ENCODE measurements at places on chromosomes 6 and 20. TPM values are rescaled to one million over a fixed set of nuclear protein-coding genes. Genes with fewer than 3 reads are reported as not detected.
A peak's percentile ranks its signal among the peaks of the same experiment; 100 is the strongest.

GRCh38 chr20:25042531-25043498 lies 15.1 kb downstream of the ACSS1 start:
- peak; percentile 91 for DNase-seq

- no peak for DNase-seq
Observed at GRCh38 chr20:40882152-40882551, 146.5 kb upstream of the TOP1 start.

DNA sequence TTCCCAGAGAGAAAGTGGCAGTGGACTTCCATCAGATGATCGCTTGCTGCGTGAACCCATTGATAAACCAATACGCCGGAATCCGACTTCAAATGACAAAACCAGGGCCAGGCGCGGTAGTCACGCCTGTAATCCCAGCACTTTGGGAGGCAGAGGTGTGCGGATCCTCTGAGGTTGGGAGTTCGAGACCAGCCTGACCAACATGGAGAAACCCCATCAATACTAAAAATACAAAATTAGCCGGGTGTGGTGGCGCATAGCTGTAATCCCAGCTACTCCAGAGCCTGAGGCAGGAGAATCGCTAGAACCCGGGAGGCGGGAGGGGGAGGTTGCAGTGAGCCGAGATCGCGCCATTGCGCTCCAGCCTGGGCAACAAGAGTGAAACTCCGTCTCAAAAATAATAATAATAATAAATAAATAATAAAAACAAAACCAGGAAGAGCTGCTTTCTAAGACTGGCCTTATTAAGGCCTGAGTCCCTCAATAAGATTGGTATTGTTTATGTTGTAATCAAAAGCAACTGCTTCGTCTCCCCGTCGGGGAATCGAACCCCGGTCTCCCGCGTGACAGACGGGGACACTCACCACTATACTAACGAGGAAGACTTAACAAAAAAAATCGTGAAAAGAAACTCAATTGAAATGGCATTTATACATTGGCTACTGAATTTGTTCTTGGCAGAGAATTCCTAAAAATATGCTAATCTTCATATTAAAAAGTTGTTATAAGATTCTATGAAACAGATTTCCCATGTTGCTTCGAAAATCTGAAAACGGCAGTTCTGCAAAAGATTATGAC lies 110.2 kb upstream of the ZNF184 start:
- DNase-seq, result no peak

- DNase-seq, result no peak
Observed at GRCh38 chr20:47062226-47062890, 167.7 kb downstream of the EYA2 start.

DNA sequence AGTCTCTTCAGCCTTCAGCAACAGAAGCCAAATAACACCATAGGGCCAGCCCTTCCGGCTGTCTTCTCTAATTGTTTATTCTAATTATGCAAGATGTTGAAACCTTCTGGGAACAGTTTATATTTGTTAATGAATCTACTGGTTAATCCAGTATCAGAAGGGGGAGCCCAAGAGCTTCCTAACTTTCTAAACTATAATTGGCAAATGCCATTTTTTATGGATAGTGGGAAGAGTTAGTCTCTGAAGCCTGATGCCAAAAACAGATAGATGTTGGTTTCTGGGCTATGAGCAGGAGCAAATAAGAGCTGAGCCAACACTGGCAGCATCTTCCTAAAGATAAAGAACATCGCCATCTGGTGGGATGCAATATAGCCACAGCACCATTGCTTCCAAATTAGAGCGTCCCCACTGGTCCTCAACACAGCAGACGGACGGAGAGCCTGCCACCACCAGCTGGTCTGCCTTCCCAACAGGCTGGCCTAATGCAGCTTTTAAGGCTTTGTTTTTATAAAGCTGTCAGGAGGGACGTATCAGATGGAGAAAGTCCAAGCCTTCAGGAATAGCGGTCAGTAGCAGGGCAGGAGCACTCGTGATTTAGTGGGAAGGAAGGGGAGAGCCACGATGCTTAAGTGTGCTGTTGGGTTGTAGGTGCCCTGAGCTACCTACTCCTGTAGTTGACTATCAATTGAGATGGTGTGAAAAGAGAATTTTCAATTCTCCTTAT lies 118.8 kb downstream of the RALGAPA2 start:
- no peak for DNase-seq

KHDC1L gene
- not detected for total RNA-seq

ZNF334 gene
- 3.0 TPM for total RNA-seq

RBL1 gene
- total RNA-seq, result 5.7 TPM

CFB gene
- total RNA-seq, result 74.9 TPM

DNA sequence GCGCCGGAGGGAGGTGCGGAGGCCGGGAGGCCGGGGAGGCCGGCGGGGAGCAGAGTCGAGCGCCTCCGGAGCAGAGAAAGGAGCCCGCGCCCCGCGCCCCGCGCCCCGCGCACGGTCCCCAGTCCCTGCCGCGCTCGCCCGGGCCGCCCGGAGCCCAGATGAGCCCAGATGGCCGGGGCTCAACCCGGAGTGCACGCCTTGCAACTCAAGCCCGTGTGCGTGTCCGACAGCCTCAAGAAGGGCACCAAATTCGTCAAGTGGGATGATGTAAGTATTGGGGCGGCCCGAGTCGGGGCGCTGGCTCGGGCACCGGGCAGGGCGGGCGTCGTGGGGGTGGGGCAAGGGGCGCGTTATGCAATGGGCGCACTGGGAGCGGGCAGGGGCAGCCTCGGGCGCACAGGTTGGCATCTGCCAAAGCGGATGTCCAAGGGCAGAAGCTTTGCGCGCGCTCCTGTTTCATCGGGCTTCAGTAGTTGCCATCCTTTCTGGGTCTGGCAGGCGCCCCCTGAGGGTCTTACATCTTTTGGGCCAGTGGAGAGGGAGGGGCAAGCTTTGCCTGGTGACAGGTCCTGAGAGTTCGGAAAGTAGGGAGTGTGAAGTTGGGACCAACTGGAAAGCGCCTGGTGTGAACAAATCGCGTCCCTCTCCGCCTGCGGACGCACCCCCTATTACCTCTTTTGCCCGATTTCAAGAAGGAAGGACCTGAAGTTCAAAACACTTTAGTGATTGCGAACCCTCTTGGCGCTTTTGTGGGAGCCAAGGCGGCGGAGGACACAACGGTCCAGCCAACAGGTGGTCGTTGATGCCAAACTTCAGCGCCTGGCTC lies 631 bp downstream of the PLCB1 start:
- peak; percentile 73 for DNase-seq

RNF182 gene
- 6.1 TPM for total RNA-seq

DNA sequence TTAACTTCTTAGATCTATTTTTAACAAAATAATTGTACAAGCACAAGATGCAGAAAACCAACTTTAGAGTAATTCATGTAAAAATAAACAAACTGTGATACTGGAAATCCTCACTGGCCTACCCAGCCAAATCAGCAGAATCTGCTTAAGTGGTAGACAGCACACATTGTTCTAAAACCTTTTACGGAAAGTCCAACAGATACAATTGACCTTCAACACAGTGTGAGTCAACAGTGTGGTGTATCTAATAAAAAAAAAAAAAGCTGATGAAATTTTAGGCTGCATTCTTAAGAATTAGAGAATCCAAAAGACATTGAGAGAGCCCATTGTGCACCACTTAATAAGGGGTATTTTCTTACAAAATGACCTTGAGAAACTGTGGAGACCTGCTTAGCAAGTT lies 174.5 kb downstream of the COL21A1 start:
- DNase-seq, result no peak

GRCh38 chr20:4726710-4727397 lies 5.1 kb downstream of the PRND start:
- DNase-seq, result no peak

EBF4 gene
- total RNA-seq, result 19.5 TPM

FRS3 gene
- total RNA-seq, result 8.5 TPM

CASP8AP2 gene
- 16.5 TPM for total RNA-seq
